Kidney (tissue), 22 donors: ENCODE measurements at places on chromosomes 3 and 15. TPM values are rescaled to one million over a fixed set of nuclear protein-coding genes. Genes with fewer than 3 reads are reported as not detected.

TMEM108 gene
- 0.91 TPM for total RNA-seq

MYO9A gene
- 132 TPM for total RNA-seq

RAMAC gene
- total RNA-seq: 20.3 TPM

EFHB gene
- 2.1 TPM for total RNA-seq

ENTPD3 gene
- 1.1 TPM for total RNA-seq

CD80 gene
- 1.2 TPM for total RNA-seq

CCDC9B gene
- total RNA-seq: 60.0 TPM

EPHB3 gene
- total RNA-seq: 1.4 TPM

ATRIP gene
- 6.7 TPM for total RNA-seq

EFCAB12 gene
- 3.5 TPM for total RNA-seq
